ENCODE measurements at places on chromosomes 3 and 15.

DNA sequence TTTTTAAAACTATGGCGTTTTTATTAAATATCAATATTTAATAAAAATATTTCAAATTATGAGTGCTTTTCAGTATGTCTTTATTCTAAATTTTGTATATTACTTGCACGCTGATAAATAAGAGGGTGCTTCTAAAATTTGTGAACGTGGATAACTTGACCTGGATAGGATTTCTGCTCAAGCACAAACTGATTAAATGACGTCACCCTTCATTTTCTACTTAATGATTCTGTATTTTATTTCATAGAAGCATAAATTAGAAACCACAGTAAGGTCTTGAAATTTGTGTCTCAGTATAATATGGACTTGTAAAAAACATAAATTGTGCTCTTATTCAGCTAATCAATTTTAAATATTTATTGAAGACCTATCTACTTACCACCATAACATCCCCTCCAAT lies 903.7 kb downstream of the ROBO2 start:
- no peak for DNase-seq

DNA sequence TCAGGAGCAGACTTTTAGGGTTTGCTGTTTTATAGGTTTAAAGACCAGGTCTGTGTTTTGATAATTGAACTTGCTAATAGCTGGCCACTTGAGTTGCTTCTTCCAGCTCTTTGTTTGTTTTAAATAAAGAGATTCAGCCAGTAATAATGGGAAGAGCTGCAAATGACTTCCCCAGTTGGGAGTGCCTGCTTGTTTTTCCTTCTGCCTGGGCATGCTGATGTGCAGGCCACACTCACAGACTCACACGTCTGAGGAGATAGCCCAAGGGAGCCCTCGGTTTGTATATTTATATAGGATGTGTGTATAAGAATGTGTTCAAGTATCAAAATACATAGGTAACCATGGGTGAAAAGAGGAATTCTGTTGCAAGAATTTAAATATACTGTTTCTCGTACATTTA lies 78.2 kb upstream of the BOC start:
- DNase-seq: no peak

DNA sequence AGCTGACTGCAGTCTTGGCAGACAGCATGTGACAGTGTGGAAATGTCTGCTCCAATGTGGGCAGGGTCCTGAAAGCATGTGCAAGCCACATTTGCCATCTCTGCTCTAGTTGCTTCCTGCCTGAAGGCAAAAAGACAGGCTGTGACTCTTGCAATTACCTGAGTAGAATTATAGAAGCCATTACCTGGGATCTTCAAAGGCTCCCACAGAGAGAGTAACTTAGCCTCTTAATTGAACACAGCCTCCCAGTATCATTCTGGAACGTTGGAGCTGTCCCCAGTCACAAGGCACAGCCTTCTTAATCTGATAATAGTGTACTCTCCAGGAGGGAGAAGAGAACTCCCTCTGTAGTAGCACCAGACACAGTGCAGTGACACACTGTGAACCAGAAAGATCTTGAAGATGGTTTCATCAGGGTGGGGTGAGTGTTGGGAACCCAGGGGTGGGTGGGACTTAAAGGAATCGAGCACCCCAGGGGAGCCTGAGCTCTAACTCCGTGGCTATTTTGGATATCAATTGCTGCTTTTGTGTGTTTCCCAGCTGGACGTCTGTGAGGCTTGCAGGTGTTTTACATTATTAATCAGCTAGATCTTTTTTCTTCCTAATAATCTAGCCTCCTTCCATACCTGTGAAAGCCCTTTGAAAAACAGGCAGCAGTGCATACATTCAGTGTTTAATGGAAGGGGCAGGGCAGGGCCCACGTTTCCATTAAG lies 40.6 kb upstream of the GLCE start:
- no peak for DNase-seq

- no peak for DNase-seq
Observed at GRCh38 chr15:41241221-41241964, 10.3 kb downstream of the CHP1 start.

GRCh38 chr3:151962912-151963311 lies 89.5 kb downstream of the SUCNR1 start:
- DNase-seq: no peak

DNA sequence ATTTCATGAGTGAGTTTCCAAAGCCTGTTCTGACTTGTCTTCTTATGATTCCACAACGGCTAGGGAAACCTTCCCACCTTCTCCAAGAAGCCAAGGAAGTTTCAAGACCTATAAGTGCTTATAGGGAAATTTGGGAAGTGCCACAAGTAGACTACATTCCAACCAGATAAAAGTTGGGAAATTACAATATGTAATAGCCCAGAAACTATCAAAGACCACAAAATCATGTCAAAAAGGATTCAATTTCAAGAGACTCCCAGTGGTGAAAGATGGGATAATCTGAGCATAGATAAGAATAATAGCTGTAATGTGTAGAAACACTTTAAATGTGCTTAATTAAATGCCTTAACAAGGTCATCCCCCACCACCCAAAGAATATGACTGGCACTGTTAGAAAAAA lies 169.2 kb upstream of the SLC2A2 start:
- no peak for DNase-seq

DNA sequence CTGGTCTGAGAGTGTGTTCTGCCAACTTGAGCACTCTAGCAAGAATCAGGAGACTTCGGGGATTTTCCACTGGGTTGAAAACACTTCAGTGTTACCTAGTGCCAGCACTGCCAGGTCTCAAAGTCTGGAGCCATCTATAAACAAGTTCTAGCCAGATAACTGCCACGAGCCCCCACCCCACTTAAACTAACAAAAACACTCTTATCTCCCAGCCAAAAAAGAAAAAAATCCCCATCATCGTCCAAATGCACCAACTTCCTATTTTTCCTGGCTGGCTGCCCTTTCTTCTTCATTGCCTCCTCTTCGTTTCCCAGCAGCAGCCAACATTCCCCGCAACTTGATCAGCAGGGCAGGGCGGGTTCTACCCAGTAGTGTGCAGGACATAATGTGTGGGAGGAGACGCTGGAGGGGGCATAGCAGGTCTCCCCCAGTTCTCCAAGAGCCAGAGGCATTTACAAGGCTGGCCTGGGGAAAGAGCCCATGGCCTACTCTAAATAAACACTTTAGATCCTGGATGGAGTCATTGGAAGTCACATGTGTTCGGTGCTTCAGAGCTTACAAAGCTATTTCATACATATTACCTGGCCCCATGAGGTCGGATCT lies 29.5 kb downstream of the C2CD4B start:
- no peak for DNase-seq

GRCh38 chr3:73685061-73685460 lies 60.3 kb upstream of the PDZRN3 start:
- DNase-seq: no peak

DNA sequence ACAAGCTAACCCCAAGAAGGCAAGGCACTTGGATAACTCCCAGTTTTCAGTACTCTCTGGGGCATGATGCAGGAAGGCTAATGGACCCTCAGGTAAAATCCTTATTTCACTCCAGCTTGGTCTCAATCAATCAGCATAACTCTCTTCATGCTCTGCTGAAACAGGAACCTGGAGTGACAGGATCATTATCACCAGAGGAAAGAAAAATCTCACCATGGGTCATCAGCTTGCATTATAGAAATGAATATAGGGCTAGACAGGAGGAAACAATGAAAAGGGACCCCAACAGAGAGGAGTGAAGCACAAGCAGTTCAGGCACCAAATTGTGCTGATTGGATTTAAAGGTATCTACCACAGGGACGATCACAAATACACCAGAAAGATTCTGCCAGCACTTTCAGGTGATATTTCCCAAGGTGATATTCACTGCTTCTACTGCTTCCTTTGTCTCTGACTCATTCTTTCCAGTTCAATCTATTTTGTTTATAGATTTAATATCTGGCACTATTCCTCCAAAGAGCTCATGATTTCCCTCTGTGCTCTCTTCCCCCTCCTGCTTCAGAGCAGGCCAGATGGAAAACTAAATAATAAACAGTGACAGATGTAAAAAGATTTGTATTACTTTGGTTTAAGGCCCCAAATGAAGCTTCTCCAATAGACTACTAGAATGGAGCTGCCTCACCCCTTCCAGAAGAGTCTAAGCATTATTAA lies 22.9 kb upstream of the THUMPD3 start:
- DNase-seq: no peak

- no peak for DNase-seq
Observed at GRCh38 chr15:67244971-67245478, 9.4 kb downstream of the AAGAB start.
